Hematopoietic multipotent progenitor cell (in vitro differentiated cells): ENCODE measurements at places on chromosomes 4 and X.

DNA sequence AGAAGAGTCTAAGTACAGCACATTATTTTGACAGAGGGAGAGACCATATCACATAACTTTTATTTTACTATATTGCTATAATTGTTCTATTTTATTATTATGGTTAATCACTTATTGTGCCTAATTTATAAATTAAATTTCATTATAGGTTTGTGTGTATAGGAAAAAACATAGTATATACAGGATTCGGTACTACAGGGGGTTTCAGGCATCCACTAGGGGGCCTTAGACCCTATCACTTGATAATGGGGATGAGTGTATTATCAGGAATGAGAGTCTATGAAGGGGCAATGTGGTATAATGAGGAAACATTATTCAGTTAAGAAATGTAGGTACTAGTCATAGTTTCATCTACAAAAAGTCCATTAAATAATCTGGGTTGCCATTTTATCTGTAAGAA, 833.1 kb downstream of the C4orf33 start:
- no peak for DNase-seq

- DNase-seq = no peak
Measured at GRCh38 chr4:25811374-25811690, 51.5 kb downstream of the SEL1L3 start.

GRCh38 chr4:123364906-123365305, 31.7 kb upstream of the SPRY1 start:
- no peak for DNase-seq

DNA sequence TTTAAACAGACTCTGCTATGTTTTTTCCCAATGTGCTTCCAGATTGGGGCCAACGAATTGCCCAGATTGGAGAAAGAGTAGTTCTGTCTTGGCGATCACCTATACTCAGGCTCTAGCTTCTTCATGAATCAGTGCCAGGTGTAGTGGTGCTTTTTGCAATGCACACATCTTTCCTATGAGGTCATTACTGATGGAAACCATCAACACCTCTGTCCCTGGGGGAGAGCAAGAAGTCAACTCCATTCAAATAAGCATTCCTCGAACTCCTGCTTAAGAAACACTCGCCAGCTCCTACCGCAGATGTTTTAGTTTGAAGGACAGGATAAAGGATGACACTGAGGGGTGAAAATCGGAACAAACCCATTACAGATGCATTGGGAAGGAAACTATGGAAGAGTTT, 156.5 kb upstream of the DKK2 start:
- DNase-seq = no peak

DNA sequence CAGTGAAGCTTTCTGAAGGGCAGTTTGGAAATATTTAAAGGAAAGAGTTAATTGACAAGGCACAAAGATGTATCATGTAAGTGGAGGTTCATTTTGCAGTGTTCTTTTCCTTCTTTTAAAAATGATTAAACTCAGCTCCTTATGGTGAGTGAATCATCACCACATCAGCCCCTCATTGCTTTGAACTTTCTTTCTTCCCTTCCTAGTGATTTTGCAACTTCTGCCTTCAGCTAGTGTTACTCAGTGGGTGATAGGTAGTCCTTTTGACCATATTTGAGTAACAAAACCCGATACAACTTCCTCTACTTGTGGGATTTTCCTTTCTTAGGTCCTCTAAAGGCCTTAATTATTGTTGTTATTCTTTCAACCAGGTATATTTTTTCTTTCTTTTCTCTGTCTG, 8.2 kb downstream of the ZCCHC4 start:
- no peak for DNase-seq

DNA sequence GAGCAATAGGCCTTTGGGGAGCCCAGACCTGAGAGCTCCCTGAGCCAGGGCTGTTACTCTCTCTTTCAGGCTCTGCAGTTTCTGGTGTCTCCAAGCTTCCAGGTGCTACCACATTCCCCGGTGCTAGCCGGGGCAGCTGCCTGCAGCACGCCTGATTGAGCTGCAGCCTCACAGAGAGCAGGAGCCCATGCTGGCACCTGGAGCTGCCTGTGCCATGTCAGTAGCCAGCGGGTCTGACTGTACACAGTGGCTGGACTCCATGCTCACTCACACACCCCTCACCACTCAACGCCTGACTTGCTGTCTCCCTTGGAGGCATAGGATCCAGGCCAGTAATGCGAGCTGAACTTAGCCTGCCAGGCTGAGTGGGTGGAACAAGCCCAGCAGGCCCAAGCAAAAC, 800.4 kb upstream of the AGA start:
- no peak for DNase-seq

- DNase-seq = no peak
Measured at GRCh38 chr4:15327311-15328298, 100.2 kb upstream of the C1QTNF7 start.

DNA sequence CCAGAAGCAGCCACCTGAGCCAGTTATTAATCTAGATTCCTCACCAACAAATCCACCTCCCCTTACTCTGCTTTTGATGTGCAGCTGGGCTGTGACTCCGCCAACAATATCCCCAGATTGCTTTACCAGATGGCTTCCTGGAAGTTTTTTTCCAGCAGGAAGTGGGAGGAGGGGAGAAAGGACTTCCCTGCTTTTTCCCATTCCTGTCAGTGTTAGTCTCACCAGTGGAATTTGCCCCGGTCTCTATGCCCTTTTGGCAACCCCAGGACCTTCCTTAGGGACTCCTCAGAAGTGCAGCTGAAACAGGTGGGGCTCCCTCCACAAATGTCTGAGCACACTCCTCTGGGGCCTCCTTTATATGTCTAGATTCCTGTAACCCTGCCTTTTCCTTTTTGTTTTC, 465.2 kb upstream of the IGFBP7 start:
- DNase-seq = no peak

GRCh38 chr4:7466904-7467303, 32.2 kb upstream of the PSAPL1 start:
- DNase-seq = no peak

DNA sequence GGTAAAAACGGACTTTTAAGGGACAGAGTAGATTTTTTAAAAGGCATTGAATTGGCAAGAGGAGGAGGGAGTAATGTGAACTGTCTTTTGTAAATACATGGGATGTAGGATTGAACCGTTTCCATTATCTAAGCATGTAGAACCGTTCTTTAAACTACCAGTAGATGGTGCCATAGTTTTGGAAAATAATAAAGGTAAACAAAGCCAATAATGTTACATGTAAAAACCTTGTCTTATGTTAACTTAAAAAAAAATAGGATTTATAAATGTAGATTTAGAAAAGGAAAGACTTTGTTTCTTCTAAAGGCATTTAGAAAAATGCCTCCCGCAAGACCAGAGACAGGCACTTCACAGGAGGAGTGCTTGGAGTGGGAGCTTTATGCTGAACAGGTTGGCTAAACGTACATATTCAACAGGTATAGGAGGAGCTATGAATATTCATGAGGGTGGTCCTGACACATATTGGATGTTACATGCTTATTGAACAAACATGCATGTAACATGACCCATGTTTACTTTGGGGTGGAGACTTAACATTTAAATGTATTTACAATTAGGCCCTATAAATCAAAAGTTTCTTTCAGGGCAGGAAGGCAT, 45.5 kb upstream of the FAM241A start:
- DNase-seq = peak; percentile 78

- peak; percentile 18 for DNase-seq
Measured at GRCh38 chrX:131725001-131725654, 181.3 kb downstream of the OR13H1 start.

DNA sequence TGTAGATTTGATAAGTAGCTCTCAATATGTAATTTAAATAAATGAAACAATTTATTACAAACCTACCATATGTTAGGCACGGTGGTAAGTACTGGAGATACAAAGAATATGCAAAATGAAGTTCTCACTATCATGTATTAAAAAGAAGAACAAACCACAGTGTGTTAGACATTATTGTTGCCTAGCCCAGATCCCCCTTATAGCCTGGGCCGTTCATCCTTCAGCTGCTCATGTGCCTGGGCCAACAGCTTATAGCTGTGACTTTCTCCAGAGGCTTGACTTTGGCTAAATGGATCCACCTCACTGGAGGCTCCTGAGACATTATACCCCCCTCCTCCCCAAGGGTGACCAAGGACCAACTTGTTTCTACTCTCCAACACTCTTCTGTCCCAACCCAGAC, 29.8 kb upstream of the CCNG2 start:
- no peak for DNase-seq

- no peak for DNase-seq
Measured at GRCh38 chrX:54529151-54529550, 868 bp upstream of the GNL3L start.

DNA sequence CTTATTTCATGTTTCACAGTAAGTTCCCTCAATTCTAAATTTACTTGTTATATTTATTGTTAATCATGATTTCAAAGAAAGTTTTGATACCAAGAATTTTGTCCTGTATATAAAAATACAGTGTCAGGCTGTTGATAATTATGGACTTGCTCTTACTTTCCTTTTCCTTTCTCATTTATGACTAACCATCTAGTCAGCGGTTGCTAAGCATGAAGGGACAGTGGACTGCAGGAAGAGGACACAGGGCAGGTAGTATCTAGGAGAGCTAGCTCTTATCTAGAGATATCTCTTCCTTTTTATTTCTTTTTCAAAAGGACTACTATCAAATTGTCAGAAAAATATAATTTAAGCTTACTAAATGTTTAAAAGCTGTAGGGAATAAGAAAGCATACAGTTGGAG, 1.6 kb downstream of the OPRPN start:
- no peak for DNase-seq

DNA sequence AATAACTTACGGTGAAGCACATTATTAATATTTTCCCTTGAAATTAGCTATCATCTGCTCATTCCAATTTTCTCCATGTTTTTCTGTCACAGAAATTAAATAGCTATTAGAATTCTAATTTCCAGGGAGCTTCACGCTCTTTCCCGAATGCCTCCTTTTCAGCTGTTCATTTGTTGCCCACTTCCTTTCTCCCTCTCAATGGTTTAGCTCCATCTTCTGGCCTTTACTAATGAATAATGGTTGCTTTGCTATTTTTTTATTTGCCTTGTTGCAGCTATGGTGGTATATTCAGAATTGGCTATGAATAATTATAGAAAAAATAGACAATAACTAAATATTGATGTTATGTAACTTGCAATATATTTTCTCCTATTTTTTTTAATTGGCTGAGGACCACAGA, 70.5 kb downstream of the GRIA2 start:
- no peak for DNase-seq

DNA sequence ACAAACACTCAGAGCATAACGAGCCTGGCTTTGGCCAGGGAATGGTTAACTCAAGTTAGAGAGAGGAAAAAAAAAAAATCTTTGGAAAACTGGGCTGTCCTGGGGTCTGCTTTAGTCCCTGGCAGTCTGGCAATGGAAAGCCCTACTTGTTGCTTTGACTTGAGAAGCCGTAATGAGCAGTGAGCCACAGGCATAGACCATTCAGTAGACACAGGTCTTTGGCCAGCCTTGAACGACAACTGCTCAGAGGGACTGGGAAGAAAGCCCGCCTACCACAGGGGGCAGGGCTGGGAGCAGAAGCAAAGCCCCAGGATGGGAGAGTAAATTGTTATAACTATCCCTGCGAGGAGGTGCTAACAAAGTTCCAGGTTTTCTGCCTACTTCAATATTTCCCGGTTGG, 25.9 kb downstream of the SLC25A43 start:
- no peak for DNase-seq

DNA sequence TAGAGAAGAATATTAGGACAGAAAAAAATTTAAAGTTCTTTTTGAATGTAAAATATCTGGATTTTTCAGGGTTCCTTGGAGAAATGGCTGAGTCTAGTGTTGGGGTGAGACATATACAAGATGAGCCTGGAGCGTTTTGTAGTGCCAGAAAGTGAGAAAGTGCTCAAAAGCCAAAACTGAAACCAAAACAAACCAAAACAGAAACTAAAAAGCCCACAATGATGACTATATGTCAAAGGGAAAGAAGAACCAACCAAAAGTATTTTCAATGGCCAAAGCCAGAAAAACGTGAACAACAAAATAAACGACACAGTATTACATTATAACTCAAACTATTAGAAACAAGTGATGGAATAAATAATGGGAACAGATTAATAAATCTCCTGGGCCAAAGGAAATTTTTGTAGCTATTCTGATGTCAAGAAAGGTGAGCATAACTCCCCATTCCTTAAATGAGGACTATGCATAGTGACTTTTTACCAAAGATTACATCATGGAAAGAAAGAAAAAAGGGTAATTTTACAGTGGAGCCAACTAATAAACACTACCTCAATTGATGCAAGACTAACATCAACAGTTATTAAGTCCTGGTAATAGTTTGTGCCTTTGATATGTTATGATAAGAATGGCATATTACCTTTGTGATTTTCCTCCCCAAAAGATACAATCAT, 1137.6 kb downstream of the C4orf33 start:
- DNase-seq = no peak

GRCh38 chr4:138405466-138405891, 163.3 kb upstream of the SLC7A11 start:
- no peak for DNase-seq

DNA sequence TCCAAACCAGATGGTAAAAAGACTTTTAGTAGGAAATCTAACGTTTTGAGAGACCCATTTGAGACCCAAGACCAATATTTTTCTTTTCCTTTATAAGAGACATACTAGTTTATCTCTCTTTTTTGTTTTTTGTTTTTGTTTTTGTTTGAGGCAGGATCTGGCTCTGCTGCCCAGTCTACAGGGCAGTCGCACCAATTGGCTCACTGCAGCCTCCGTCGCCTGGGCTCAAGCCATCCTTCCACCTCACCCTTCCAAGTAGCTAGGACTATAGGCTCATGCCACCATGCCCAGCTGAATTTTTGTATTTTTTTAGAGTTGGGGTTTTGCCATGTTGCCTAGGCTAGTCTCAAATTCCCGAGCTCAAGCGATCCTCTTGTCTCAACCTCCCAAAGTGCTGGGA, 77.2 kb upstream of the FHDC1 start:
- DNase-seq = no peak

DNA sequence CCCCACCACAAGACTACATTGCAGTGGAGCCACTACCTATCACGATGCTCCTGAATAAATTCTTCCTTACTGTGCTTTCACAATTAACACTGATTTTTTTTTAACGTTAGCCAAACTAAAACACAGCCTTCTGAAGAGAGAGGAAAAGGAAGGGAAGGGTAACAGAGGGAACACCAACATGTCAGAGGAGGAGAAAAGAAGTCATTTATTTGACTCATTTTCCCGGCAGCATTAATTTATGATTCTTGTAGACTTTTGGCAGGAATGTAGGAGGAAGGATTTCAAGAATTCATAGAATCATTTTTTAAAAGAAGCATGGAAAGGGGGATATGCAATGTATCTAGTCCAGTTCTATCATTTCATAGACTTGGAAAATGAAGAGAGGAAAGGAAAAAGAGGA, 74.3 kb upstream of the IQCM start:
- no peak for DNase-seq

DNA sequence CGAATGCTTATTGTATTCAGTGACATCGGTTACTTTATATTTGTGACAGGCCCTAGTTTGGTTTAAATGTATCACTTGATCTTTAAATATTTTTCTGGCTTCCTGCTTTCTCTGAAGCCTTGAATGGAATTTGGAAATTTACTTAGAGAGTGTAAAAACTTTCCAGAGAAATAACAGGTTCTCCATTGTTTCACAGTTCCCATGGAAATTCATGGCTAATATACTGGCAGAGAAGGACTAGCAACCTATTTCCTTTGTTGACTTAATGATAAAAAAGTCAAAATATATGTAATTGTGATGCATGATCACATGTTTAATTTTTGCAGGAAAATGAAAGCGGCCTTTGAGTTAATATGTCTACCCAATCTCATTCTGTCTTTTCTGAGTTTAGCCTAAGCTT, 13.2 kb downstream of the NEIL3 start:
- no peak for DNase-seq
